ENCODE measurements at places on chromosomes 7 and 10.

DNA sequence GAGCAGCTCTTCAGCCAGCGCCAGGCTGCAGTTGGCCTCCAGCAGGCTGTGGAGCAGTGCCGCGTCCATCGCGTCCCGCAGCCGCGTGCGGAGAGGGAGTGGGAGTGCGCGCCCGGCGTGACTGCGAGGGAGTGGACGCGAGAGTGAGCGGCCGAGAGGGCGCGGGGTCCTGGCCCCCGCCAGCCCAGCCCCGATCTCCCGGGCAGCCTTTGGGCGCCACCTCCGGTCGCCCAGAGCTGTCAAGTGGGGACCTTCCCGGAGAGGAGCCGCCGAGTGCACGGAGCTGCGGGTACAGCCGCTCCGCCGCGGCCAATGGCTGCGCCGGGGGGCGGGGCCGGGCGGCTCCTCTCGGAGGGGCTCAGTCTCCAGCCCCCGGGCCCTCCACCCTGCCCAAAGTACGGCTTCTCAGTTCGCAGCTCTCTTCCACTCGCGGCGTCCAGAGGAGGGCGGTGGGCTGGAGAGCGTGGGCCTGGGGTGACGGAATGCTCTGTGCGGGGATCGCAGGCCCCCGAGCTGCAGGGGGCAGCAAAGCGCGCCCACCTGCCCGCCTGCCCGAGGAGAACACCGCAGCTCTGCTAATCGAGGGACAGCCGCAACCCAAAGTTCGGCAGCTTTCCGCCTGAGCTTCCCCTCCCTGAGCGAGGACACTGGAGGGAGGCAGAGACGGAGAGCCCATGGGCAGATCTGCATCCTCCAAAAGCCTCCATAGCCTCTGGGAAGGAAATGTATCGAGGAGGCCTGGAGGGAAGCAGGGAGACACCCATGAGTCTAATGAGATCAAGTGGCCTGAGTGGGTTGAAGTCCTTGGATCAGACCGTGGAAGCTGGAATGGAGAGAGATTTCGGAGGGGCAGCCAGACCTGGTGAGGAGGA is at the start of gene CRHR2:
Gene CRHR2, minus strand, starts transcription at position 245 of the 872 bp plus-strand sequence. Its CDS starts 176 bp downstream, at position 69.
- DNase-seq, result no peak

DNA sequence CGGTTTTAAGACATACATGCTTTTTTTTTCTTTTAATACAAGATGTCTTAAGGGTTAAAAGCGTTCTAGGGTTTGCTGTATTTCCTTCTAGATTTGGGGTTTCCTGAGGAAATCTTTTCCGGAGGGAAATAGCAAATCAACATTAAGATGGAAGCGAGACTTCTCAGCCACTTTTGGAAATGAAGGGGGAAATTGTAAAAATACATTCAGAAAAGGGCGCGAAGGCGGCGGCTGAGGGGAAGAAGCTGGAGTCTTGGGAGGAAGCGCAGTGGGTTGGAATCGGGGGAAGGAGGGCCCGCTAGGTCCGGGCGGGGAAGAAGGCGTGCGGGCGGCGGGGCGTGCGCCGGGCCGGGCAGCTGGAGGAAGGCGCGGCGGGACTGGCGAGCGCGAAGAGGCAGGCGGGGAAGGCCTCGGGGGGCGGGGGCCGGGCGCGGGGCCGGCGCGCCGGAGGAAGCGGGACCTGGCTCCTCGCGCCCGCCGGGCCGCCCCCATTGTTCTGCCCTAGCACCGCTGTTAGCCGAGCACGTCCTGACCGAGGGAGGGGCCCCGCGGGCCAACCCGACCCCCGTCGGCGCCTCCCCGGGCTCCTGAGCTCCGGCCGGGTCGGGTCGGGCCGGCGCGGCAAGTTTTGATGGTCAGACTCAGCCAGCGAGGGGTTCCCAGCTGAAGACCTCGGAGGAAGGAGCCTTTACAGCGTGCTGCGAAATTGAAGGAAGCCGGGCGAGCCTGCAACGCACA is 1.5 kb upstream of the SKIDA1 start:
- DNase-seq, result peak; percentile 76

- no peak for DNase-seq
Measured at GRCh38 chr7:47401611-47402570, 180.0 kb downstream of the TNS3 start.

GRCh38 chr10:118563373-118563890 is 32.0 kb downstream of the PRLHR start:
- DNase-seq, result no peak

- DNase-seq, result peak; percentile 47
Measured at GRCh38 chr7:81267508-81267907, 348.7 kb upstream of the SEMA3C start.

- no peak for DNase-seq
Measured at GRCh38 chr10:30058570-30059132, 735 bp downstream of the JCAD start.

DNA sequence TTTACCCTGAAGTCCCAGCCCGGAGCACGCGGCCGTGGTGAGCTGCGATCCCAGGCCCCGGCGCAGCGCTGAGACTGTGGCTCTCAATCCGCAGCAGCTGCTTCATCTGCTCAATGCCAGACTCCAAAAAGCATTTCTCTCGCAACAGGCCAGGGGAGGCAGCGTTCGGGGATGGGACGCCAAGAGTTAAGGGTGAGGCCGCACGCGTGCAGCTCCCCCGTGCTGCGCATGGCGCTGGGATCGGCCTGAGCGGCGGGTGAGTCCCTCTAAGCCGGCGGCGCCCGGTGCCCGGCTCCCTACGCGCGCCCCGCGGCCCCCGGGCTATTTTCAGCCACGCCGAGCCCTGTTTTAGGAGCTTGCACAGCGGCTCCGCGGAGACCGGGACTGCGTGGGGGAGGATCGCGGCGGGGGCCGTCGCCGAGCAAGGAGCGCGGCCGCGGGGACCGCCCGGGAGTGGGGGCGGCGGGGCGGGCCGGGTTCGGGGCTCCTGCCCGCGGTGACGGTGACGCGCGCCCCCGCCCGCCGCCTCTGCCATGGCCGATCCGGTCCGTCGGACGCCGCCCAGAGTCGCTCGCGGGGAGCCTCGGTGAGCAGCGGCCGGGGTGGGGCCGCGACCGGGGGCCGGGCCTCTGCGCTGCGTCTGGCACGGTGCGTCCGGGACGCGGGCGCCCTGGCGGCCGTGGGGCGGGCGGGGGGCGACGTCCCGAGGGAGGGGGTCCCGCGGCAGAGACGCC is 29.4 kb upstream of the JAKMIP3 start:
- no peak for DNase-seq

GRCh38 chr10:108363576-108363975 is 1199.1 kb upstream of the SORCS1 start:
- DNase-seq, result no peak

DNA sequence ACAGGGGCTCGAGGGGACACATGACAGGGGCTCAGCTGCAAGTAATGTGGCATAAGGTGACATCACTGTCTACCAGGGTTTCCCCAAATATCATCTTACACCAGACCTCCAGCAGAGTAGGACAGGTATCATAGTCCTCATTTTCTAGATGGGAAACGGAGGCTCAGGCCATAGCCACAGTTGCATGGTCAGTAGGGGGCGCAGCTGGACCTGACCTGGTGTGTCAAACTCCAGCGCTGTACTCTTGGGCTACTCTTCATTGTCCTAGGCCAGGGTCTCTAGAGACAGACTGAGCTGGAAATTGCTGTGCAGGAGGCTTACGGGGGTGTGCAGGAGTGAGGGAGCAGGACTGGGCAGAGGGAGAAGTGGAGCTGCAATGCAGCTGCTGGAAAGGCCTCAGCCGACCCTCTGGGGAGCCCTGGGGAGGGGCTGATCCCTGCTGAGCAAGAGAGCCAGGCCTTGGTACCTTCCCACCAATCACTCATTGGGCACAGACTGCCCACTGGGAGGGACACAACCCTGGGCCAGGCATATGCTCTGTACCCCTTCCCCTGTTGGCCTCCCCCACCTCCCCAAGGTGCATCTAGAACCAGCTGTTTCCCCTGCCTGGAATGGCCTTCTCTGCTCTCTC is 89.9 kb downstream of the CDH23 start:
- peak; percentile 10 for DNase-seq

GRCh38 chr7:42448901-42449300 is 211.9 kb upstream of the GLI3 start:
- DNase-seq, result no peak

- no peak for DNase-seq
Measured at GRCh38 chr7:112173568-112173905, 32.7 kb downstream of the DOCK4 start.

DNA sequence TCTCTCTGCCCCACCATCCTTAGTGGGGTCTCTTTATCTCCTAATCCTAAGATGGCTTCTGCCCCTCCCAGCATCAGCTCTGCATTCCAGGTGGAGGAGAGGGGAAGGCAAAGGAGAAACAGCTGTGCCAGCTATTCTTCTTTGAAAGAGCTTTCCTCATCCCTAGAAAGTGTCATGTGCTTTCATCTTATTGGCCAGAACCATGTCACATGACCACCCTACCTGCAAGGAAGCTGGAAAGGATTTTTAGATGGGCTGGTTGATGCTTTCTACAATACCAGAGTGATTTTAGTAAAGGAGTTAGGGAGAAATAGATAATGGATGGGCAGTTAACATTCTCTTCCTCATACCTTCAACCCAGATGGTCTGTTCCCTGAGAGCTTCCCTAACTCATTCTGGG is 141.1 kb downstream of the INSYN2A start:
- DNase-seq, result no peak

DNA sequence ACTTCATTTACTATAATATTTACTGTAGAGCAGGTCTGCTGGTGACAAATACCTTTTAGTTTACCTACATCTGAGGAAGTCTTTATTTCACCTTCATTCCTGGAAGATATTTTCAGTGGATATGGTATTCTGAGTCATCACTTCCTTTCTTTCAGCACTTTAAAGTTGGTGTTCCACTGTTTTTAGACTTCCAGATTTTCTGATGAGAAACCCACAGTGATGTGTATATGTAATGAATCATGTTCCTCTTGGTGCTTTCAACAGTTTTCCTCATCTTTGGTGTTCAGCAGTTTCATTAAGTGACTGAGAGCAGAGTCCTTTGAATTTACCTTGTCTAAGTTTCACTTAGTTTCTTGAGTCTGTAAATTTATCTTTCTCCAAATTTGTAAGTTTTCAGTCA is 36.4 kb downstream of the COPG2 start:
- peak; percentile 65 for DNase-seq

DNA sequence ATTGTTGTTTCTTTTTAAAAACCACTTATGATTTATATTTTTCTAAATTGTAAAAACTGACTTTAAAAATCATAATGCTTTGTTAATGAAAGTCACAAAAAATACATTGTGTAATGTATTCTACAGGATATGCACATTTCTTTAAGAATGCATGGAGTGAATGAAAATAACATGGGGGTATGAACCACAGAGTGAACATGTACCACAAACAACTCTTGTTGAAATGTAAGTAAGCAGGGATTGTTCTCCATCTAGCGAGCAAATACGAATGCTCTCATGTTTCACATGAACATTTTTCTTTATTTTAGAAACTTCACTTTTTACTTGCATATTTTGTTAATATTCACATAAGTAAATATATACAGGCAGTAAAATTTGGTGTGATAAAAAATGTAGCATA is 35.6 kb upstream of the LAMB4 start:
- no peak for DNase-seq

DNA sequence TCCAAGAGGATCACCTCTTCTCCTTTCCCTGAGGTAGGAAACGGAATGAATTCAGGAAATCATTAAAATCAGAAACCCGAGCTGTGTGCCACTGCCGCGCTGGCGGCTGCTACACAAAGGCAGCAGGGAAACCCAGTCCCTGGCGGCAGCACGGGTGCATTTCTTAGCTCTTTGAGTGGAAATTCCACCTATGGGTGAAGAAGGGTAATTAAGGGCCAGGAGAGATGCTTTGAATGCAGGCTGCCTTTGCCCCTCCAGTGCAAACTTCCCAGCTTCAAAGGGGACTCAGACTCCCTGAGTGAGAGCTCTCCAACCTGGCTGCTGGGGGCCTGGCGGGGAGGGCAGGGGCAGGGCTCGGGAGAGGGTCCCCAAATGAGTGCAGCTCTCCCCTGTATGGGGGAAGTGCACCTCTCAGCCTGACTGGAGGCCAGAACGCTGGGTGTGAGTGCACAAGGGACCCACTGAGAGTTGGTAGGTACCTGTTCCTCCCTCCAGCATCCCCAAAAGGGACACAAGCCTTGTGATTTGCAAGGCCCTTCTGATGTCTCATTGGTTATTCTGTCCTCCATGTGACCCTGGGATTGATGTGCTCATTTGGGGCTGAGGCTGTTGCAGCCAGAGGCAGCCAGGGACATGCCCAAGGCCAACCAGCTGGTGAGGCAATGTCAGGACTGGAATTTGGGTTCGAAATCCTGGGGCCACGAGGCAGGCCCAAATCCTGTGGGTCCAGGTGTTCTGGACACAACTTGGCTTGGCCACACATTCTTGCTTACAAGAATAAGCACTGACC is 16.3 kb upstream of the ZMIZ1 start:
- DNase-seq, result no peak

DNA sequence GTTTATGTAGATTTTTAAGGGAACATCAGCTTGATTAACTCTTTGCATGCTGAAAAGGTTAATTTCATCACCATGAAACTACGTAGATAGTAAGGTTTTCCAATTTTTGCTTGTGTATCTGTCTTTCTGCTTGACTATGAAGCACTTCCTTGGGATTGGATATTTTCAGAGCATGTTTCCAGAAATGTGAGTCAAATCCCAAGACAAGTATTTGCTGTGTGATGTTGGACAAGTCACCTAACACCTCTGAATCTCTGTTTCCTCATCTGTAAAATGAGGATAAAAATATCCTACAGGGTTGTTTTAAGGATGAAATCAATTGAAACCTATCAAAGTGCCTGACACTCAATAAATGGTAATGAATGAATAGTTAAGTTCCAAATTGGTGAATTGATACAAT is 42.4 kb downstream of the ANK3 start:
- DNase-seq, result no peak

DNA sequence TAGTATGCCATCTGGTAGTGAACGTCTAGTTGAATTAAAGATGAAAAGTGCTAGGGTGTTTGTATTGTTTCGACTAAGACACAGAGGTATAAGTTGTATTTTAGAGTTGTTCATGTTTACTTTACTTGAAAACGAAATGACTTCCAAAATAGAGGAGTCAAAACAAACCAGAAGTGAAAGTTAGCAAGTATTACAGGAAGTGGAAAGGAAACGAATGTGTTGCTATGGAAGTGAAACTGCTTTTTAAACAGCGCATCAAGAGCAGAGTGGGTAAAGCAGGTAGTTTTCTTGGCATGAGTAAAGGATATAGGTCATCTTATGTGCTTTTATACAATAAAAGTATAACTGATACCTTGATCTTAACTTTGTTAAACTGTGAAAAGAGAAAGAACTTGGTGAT is 20.0 kb upstream of the GALNTL5 start:
- DNase-seq, result no peak

GRCh38 chr7:158816271-158816670 is 13.0 kb downstream of the ESYT2 start:
- DNase-seq, result no peak

- no peak for DNase-seq
Measured at GRCh38 chr10:23976275-23976674, 232.7 kb upstream of the KIAA1217 start.

- no peak for DNase-seq
Measured at GRCh38 chr10:25934621-25935139, 651 bp downstream of the MYO3A start.
